Fibroblast of skin of scalp (primary cell): ENCODE measurements at places on chromosomes 2 and 18.

DNA sequence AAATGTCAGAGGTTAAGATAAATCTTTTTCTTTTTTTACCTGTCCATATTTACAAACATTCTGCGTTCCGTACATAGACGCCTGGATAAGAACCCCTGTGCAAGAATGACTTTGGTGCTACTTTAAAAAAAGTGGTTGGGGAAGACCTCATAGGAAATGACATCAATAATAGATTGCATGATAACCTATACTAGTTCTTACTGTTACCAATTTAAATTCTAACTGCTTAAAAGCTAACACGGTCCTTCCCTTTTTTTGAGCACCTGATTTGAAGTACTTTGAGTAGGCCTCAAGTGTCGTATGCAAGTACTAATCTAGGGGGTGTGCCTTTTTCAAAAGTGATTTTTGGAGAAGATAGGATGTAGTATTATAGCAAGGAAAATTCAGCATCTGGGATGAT, 2.1 kb downstream of the SLC39A10 start:
- no peak for DNase-seq

GRCh38 chr2:165634855-165635254, 159.2 kb downstream of the GALNT3 start:
- peak; percentile 59 for DNase-seq

DNA sequence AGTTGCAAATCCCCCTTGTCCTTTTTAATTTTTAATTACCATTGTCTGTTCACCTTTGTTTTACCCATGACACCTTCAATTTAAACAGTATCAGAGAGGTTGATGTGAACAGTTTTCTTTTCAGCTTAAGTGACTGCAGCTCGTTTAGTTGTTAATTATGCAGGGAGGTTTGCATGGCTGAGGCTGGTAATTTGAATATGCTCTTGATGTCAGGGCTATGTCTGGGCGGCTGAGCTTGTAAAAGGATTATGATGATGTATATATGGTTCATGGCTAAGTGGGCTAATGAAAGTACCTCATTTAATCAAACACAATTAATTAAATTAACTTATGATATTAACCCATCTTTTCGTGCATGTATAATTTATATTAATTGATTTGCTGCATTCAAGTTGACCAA, 822.1 kb downstream of the GALR1 start:
- DNase-seq = no peak

DNA sequence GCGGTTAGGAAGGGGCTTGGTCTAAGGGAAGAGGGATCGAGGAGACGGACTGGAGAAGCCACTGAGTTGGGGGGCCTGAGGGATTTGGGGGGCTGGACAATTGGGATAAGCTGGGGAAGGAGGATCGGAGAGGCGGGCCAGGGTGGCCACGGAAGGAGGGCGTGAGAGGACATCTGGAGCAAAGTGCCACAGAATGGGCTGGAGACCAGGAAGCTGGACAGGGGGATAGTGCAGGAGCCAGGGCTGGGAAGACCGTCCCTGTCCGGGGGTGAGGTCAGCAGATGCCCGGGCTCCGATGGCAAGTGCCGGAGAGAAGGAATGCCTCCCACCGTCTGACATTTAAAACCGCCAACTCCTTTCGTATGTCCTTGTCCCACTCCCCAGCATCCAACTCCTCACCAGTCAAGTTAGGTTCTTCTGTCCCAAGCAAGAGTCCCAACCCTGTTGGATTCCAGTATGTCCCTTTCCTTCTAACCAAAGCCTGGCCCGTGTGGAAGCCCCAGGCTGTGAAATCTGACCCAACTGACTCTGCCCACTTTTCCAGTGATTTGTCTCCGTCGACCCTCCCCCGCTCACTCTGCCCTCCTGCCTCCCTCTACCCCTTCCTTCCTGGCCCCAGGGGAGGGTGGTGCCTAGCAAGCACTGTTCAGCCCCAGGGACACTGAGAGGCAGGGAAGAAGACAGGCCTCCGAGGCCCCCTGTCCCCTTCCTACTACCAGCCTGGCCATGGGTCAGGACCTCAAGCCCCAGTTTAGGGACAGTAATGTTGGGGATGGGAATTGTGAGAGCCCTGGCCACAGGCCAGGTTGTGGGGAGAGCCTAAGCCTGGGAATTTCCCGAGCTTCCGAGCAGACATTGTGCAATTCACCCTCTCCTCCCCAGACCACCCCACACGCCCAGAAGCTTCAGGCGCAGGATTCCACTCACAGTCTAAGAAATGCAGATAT, 31.5 kb upstream of the TMBIM1 start:
- DNase-seq = peak; percentile 68

DNA sequence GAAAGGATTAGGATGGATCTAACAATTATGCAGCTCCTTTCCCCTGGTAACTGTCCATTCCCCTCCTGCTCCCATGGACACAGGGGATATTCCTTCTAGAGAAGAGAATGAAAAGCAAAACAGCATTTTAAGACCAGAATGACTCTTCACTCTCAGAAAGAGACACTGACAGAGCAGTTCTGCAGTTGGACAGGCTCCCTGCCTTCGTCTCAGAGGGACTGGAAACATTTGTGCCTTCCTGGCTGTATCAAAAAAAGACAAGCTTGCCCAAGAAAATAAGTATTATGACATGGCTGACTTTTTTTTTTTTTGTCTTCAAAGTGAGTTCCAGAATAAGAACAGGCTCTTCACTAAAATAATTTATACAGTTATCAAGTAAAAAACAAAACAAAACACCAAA, 9.5 kb downstream of the PID1 start:
- DNase-seq = no peak

GRCh38 chr2:17148407-17149145, 369.7 kb downstream of the RAD51AP2 start:
- peak; percentile 5 for DNase-seq

GRCh38 chr2:157890969-157891642, 15.0 kb upstream of the ACVR1 start:
- DNase-seq = no peak

DNA sequence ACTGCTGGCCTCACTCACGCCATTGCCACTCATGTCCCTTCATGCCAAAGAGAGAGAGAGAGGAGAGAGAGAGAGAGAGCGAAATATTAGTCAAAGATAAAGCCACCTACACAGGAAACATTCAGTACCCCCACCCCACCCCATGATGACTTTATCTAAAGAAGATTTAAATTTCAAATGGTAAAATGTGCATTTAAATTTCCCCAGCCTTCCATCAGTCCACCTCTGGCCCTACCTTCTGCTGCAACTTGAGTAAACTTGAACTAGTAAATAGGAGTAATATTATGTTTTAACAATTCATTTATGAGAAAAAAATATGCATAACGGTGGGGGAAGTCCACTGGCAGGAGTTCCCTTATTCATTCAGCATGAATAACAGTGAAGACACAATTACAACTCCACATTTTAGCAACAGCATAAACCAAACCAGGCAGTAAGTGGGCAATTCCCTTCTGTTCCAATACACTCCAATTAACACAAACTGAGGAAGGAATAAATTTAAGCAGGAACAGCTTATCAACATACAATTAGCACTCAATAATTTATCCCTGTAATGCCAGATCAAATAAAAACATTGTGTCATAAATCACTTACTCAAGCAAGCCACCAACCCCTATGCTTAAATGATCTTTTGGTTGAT, 264.2 kb downstream of the LNPK start:
- no peak for DNase-seq

- DNase-seq = no peak
Observed at GRCh38 chr2:100889286-100889685, 69.3 kb downstream of the NPAS2 start.

- DNase-seq = no peak
Observed at GRCh38 chr2:179558010-179558934, 293.6 kb upstream of the SESTD1 start.

DNA sequence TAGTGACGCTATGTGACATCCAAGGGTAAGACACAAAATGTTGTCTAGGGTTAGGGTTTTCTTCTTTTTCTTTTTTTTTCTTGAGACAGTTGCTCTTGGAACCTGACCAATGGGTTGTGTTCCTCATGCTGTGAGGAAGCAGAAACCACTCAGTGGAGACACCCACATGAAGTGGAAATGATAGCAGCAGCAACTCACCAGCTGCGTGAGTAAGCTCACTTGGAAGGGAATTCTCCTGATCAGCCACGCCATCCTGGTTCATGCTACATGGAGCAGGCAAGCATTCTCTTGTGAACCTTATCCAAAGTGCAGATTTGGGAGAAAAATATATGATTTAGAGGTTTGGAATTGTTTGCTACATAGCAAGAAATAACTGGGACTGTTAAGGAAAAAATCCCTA, 863.7 kb downstream of the EPHA4 start:
- DNase-seq = peak; percentile 9

DNA sequence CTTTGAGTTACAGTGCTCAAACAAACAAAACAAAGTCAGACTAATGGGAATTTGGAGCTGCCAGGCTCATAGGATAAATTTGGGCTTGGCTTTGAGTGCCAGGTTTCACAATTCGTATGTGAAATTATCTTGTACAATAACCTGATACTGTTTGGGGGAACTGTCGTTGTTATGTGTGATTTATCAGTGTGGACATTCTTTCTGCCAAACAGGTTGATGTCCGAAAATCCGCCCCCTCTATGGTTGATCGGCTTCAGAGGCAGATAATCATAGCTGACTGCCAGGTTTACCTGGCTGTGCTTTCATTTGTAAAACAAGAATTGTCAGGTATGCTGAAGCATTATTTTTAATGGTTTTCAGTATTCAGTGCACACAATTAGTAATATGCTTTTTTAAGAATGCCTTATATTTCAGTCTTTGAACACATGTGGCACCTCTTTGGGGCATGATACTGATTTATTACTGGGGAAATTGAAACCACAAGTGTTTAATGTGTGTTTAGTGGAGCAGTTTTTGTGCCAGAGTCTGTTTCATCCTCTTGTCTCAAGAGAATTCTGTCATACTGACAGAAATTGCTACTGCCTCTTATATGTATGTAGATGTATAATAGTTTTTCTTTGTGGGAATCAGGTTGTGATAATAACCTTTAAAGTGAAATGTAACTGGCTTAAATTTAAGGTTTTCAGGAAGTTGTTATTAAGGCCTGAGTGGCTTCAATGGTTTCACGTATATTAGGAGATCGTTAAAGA, 54.6 kb downstream of the TTC39C start:
- no peak for DNase-seq

GRCh38 chr2:194223218-194223617, 1433.8 kb upstream of the SLC39A10 start:
- DNase-seq = no peak

DNA sequence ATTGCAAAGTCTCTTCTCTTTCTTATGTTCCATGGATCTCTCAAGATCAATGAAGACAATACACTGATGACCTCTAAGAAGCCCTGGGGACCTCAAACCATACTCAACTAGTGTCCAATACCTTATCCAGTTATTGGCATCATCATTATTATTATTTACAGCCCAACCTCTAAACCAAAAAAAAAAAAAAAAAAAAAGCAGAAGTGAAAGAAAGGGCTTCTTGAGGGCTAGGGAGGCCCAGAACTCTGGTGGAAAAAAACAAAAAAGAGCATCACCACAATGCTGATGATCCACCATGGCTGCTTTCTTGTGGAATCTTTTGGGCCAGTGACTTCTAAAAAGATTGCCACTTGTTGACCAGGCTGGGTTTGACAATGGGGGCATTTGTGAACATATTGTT, 324.9 kb downstream of the LPIN1 start:
- DNase-seq = no peak

- DNase-seq = peak; percentile 66
Observed at GRCh38 chr2:164719996-164720941, 99.0 kb upstream of the GRB14 start.

DNA sequence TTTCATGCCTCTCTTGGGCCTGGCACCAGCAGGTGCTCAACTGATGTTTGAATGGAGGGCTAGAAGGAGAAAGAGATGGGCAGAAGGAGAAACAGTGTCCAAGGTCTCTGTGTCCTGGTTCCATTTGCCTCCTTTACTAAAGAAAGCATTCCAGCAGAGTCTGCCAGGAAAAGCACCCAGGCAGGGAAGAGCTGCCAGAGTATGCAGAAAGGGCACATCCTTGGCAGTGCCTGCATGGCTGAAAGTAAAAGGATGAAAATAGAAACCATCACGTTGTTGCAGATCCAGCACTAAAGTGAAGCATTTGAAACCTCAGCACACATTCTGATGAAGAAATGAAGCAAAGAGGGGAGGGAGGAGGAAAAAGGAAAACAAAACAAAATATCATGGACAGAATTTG, 142.2 kb downstream of the ESCO1 start:
- DNase-seq = no peak

GRCh38 chr18:14189858-14190257, 57.6 kb upstream of the ZNF519 start:
- no peak for DNase-seq

- DNase-seq = no peak
Observed at GRCh38 chr18:74124642-74125041, 23.0 kb downstream of the FBXO15 start.

DNA sequence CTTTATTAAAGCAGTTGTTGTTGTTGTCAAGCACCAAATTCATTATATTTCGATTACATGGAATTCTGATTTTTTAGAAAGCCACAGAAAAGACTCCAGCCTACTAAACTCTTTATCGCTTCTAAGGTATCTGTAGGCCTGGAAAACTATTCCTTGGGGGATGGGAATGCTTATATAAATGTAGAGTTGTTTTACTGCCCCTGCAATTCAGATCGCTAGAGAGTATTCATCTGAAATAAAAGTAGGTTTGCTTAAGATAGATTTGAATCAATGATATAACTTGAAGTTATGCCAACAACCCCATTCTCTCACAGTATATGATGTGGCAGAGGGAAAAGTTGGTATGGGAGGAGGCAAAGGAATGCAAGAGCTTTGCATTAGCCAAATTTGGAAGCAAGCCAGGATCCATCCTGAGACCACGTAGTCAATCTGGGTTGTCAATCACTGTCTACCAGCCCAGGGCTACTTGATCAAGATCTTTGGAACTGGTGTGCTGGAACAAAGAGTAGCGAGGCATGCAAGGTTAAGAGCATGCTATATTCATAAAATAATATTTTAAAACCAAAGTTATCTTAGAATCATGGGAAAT, 95.9 kb downstream of the LYPD6B start:
- DNase-seq = peak; percentile 9

GRCh38 chr2:178756843-178757242, 50.4 kb downstream of the TTN start:
- peak; percentile 66 for DNase-seq
